ENCODE measurements at places on chromosomes 11 and 22.
A peak's percentile ranks its signal among the peaks of the same experiment; 100 is the strongest.

GRCh38 chr11:57474017-57474802 lies 13.9 kb downstream of the RTN4RL2 start:
- DNase-seq, result no peak

GRCh38 chr11:13939961-13940906 lies 22.3 kb upstream of the SPON1 start:
- DNase-seq, result no peak

- DNase-seq, result no peak
Observed at GRCh38 chr11:12232160-12232559, 121.8 kb downstream of the MICAL2 start.

DNA sequence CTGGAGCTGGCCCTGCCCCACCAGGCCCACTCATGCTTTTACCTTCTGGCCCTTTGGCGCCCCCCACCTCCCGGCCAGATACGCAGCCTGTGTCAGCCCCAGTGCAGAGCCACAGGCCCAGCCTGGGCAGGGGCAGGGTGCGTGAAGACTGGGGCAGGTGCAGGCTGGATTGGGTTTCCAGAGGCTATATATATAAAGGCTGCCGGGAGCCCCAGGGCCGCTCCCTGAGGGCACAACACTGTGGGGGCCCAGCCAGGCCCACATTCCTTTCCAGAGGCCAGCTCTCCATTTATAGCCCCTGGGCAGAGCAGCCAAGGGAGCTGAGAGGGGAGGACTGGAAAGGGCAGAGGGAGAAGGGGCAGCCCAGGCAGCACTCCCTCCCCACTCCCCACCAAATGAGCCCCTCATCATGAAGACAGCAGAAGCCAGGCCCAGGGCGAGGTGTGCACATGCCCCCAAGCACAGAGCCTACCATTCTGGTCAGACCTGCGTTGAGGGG lies 5.0 kb upstream of the MYOD1 start:
- DNase-seq, result no peak

- no peak for DNase-seq
Observed at GRCh38 chr11:77503006-77503405, 29.1 kb upstream of the PAK1 start.

- DNase-seq, result no peak
Observed at GRCh38 chr11:30983776-30984441, 385.6 kb downstream of the DCDC1 start.

DNA sequence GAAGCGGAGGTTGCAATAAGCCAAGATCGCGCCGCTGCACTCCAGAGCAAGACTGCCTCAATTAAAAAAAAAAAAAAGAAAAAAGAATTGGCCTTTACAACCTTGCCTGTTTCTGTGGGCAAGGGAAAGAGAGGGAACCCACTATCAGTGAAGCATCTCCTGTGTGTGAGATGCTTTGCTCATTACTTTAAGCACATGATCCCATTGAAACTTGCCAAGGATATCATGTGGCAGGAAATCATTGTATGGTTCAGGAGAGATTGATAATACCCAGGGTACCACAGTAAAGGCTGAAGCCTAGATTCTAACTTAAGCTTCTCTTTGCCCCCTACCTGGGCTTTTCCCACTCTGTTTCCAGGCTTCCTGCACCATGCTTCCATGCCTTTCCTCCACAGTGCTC lies 3.6 kb downstream of the LDLRAD3 start:
- no peak for DNase-seq

- DNase-seq, result no peak
Observed at GRCh38 chr11:57764021-57764420, 2.4 kb downstream of the CTNND1 start.

GRCh38 chr22:20129747-20130014 lies 1.9 kb upstream of the ZDHHC8 start:
- DNase-seq, result no peak

DNA sequence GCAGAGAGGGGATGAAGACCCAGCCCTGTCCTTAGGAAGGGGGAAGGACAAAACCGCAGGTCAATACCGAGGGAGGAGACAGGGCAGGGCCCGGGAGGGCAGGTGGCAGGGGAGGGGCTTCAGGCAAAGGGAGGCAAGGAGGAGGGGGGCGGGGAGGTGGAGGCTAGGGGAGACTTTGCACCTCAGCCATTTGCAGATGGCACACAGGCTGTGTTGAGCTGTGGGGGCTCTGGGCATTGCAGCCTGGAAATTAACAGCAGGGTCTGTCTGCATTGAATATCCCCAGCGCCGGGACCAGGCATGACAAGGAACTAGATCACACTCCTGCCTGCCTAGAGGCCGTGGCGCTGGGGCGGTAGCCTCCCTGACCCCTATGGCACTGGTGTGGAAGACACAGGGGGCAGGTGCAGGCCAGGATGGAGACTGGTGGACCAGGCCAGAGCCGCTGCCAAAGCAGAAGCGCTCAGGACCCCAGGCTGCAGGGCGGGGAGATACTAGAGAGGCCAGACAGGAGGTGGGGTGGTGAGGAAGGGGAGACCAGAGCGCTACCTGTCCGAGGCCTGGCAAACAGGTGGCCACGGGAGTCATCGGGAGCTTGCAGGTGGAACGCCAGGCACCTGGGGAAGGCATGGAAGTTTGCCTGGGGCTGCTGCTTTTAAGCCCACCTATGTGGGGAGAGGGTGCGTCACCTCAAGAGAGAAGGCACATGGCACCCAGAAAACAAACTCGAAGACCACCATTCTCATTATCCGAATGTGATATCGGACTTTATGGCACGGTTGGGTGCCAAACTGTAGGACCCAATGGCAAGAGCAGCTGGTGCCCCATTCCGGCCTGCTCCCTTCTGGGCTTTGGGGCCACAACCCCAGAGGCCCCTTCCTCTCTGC lies 11.5 kb downstream of the CBX6 start:
- DNase-seq, result no peak

GRCh38 chr11:69157156-69157821 lies 1.6 kb downstream of the SMIM38 start:
- no peak for DNase-seq

- DNase-seq, result no peak
Observed at GRCh38 chr11:41018224-41018623, 441.2 kb downstream of the LRRC4C start.

DNA sequence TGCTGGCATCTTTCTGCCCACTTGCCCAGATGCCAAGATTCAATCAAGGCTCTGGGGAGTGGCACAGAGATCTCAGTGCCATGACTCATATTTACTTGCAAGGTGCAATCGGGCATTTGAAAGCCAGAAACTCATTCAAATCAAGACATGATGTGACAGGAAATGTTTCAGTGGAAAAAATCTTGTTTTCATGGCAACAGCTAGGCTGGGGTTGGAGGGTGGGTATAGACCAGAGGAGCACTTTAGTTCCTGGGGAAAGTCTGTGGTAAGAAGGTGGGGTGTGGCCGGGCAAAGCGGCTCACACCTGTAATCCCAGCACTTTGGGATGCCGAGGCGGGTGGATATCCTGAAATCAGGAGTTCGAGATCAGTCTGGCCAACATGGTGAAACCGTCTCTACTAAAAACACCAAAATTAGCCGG lies 1.2 kb downstream of the MAJIN start:
- no peak for DNase-seq

- no peak for DNase-seq
Observed at GRCh38 chr11:105045676-105046296, 651 bp upstream of the CARD16 start.

- DNase-seq, result peak; percentile 77
Observed at GRCh38 chr11:64742889-64743590, 902 bp downstream of the RASGRP2 start.

GRCh38 chr11:79493555-79494171 lies 52.8 kb upstream of the TENM4 start:
- peak; percentile 33 for DNase-seq

DNA sequence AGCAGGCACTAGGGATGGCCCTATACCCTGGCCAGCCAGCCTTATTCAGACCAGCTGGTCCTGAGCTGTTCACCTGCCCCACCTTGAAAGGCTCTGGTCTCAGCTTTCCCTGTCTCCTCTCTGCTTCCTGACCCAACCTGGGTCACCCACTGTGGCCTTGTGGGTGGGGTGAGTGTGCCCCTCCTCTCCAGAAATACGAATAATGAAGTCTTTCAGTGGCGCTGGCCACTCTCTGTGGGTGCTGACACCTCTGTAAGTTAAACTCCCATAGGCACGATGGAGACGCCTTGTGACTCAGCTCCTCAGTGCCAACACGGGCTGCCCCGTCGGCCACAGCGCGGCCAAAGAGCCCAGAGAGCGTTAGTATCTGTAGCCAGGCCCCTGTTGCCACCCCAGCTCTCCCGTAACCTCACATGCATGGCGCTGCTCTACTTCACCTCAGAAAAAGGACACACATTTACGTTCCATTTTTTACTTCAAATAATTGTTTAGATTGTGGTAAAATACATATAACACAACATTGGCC lies 74.6 kb upstream of the SEPTIN5 start:
- DNase-seq, result no peak

GRCh38 chr11:93952082-93952780 lies 68.9 kb upstream of the HEPHL1 start:
- DNase-seq, result no peak

DNA sequence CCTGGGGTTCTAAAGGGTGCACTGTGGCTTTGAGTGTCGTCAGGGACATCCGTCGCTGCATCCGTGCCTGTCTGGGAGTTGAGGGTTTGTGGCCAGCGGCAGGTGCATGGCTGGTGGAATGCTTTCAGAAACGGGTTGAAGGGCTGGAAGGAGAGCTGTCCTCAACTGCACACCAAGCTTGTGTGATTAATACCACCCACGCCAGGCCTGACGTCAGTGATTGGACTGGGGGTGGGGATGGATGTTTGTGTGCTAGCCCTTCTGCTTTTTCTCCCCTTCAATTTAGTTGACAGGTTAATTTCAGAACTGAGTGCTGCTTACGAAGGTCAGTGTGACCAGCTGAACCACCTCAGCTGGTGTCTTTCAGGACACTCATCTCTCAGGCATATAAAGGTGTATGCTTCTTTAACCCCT lies 3.2 kb upstream of the GAB2 start:
- peak; percentile 82 for DNase-seq

- DNase-seq, result peak; percentile 20
Observed at GRCh38 chr22:39956932-39957664, 3.1 kb upstream of the TMA7B start.

DNA sequence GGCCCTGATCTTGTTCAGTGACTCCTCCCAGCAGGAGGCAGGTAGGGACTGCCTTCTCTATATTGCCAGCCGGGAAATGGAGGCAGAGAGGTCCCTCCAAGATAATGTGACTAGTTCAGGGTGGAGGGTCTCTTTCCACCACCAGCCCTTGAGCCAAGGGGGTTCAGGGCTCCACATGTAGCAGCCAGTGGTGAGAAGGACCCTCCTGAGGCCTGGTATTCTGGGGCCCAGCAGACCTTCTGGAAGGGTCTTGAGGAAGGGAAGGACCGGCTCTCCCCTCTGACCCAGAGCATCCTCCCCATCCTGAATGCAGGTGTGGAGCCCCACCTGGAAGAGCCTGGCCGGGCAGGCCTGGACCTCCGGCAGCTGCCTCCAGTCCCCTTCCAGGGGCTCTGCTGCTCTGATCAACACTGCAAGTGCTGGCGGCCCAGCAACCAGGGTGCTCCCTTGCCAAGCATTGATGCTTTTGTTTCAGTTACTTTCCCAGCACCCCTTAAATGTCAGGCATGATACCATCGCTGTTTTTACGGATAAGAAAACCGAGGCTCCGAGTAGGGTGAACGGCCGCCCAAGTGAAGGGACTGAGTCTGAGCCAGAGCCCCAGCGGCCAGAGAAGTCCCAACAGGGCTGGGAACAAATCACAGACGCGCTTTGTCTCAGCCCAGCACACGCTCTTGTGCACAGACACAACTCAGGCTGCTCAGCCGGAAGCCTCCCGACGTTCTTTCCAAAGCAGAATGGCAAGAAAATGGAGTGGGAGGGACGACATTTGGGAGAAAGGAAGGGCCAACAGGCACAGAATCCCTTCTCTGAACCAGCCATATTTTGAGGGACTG lies 38.8 kb downstream of the DKK3 start:
- no peak for DNase-seq

DNA sequence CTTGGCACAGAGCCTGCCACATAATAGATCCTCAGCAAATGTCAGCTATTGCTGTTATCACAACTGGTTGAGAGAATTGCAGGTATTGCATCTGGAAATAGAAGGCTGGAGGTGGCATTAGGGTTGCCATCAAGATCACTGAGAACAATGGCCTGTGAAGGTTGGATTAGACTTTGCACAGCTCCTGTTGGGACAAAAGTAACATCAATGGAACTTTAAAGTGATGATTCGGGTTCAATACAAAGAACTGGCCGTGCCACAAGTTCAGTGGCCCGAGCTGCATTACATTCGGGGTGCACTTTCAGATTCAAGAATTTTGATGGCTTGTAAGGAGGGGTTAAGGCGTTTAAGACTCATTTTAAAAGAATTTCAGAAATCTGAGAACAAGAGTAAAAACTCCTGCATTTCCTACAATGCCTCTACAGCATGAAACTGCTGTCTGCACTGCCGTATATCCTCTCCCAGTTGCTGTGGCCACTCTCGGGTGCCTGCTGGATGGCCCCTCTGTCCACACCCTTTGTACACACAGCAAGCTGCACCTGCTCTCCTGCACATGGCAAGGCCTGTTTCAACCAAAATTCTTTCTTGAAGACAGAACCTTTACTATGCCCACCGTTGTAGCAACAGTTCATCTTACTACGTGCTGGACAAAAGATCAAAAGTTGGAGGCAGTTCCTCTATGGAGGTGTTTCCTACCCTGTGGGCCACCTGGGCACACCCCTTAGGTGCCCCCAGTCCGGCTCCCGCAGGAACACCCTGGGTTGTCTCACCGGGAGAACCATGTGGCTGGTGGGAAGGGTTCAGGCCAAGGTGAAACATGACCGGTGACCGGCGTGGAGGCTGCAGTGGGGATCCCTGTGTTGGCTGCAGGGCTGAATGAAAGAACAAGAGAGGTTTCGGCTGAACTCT lies 17.5 kb upstream of the SHANK2 start:
- DNase-seq, result no peak

- DNase-seq, result no peak
Observed at GRCh38 chr22:30214703-30215407, 31.7 kb downstream of the LIF start.

DNA sequence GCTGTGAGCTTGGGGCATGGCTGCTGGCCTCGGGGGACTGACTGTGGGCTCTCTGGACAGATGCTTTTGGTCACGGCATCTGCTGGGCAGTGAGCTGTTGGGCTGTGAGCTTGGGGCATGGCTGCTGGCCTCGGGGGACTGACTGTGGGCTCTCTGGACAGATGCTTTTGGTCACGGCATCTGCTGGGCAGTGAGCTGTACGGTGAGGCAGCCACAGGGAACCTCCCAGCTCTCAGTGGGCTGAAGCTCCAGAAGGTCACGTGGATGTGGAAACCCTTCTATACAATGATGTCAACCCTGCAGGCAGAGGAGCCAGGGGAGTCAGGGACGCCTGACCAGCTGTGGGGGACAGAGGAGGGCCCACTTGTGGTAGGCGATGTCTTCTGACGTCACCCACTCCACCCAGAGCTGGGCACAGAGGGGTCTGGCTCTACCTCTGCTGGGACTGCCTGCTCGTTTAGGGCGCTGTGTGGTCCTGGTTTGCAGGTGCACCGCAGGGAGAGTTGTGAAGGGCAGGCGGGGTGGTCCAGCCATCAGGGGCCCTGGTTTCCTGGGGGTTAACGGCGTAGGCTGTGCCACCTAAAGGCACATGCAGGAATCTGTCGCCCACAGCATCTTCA lies 1331.3 kb downstream of the BRD1 start:
- no peak for DNase-seq

DNA sequence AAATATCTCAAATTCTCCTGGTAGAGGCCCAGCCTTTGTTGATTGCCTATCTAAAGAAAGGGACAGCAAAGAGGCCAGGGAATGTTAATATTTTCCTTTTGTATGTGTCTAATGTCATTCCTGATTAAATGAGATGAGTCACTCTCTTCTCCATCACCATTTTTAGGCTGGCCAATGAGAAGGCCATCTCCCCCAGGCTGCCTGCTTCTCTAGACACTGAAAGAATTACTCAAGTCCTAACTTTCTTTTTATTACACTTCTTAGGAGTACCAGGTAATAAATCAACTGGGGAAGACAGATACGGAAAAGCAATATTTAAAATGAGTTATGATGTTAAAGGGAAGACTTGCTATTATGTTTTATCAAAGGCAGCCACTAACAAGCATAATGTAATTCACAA lies 259.2 kb upstream of the SORL1-AS1 start:
- no peak for DNase-seq

Data from naive B cell (primary cell).